Vagina (tissue), 2 donors: ENCODE measurements at places on chromosomes 5 and 9.

DNA sequence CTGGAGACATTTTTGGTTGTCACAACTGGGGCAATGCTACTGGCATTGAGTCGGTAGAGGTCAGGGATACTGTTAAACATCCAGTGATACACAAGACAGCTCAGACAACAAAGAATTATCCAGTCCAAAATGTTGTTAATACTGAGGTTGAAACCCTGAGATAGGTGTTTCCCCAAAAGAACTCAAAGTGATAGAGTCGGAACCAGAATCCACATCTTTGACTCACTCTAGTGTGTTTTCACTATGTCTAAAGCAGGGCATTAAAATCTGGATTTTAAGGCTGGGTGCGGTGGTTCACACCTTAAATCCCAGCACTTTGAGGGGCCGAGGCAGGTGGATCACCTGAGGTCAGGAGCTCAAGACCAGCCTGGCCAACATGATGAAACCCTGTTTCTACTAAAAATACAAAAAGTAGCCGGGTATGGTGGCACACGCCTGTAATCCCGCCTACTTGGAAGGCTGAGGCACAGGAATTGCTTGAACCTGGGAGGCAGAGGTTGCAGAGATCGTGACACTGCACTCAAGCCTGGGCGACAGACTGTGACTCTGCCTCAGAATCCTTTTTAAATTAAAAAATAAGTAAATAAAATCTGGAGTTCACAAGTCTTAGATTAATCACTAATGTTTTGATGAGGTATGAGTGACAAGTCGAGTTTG lies 17.0 kb downstream of the SLC31A1 start:
- no peak for DNase-seq

DNA sequence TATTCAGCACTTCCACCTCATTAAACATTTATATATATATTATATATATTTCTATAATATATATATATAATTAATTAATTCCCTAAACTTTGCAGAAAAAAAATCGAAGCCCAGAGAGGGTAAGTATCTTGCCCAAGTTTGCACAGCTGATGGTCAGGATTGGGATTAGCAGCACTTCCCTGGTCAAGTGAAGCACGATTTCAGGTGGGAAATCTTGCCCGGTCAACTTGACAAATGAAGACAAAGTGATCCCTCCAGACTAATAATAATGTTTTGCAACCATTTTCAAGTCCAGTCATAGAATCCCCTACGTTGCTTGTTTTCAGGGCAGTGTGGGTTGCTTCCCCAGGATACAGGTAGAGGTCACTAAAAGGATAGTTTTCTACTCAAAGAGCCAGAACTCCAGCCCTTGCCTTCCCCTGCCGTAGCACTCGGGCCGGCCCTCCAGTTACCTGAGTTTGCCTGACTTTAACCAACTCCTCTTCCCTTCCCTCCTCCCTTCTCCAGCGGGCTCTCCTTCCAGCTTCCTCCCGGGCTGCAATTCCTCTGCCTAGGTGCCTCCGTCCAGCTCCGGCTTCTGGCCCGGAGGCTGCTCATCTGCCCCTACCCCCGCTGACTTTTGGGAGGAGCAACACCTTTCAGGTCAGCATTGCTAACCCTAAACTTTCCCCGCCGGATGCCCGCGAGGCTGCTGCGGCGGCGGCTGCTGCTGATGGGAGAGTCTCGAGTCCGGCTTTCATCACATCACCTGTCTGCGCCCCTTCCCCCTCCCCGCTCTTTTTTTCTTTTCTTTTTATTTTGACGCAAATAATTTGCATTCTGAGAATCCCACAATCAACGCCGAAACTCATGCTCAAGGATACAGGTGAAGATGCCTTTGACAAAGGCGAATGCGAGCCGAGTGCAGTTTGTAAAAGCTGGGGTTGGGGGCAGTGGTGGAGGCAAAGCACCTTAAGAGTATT lies 930 bp downstream of the PRLR start:
- no peak for DNase-seq

- DNase-seq = no peak
Measured at GRCh38 chr5:115894342-115894741, 52.6 kb downstream of the AP3S1 start.

DNA sequence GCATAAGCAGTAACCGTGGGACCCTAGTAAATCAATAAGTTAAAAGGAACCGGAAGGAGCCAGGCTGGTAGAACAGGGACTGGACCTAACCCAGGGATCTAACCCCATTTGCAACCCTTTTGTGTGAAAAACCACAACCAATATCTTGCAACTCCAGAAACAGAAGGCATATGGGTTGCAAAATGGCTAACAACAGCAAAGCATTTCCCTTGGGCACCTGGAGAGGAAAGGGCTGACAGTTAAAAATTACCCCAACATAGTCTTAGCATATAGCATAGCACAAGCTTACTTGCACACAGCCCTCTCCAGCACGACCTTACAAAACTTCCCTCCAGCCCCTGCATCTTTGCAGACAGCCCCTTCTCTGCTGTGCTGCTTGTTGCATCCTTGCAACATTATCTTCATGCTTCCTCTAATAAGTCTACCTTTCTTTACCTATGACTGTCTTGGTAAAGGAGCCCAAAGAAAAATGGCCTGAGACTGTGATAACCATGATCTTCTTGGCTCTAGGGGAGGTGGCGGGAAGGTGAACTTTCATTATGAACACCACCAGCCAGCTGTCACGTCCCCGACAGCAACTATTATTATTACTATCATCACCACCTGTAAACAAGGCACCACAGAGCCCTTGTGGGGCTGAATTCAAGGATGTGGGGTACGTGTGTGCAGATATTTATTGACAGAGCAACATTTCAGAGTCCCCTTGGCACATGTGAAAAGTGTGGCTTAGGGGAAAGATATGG lies 49.8 kb downstream of the PRRC1 start:
- no peak for DNase-seq

DNA sequence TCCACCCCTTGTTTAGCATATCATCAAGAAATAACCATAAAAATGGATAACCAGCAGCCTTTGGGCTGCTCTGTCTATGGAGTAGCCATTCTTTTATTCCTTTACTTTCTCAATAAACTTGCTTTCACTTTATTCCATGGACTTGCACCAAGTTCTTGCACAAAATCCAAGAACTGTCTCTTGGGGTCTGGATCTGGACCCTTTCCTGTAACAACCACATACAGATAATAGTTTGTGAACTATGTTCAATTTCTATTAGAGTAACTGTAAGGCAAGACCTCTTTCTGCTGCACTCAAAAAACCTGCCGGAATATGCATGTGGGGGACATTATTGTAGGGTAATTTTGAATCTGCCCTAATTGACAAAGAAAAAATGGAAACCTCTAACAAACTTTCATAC lies 66.9 kb upstream of the TMEM215 start:
- DNase-seq = no peak

DNA sequence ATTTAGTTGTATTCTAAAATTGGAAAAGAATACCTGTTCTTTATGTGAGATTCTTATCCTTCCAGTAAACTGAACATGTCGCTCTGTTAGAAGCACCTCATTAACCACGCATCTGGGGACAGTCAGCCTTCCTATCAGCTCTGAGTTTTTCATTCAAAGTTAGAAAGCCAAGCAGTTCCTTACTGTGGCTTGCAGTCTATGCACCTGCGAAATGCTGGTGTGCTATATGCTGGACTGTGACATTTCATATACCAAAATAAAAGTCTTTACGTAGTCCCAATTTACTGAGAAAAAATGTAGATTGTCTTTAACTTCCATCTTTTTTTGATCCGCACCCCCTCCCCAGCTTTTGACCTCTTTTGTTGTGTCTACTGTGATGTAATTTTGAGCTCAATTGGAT lies 4.3 kb downstream of the ANP32B start:
- DNase-seq = no peak

- DNase-seq = no peak
Measured at GRCh38 chr5:147673266-147673665, 109.3 kb downstream of the JAKMIP2 start.

DNA sequence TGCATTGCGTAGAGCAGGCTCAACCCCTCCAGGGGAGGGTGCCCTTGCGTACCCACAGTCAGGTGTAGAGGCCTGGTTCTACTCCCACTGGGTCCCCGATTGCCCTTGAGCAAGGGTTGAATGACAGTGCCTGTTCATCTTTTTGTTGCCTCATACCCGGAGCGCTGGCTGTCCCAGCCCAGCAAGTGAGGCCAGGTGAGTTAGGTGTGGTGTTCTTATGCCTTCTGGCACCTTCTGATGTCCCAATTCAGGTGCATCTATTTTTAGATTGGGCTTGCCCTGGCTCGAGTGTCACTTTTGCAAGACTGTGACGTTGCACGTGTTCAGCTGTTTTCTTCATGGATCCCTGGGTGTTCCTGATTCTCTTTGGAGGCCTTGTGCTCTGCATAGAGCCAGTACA lies 257.8 kb downstream of the GOLPH3 start:
- DNase-seq = no peak

GRCh38 chr9:81680506-81680905 lies 8.8 kb downstream of the TLE1 start:
- DNase-seq = no peak

- DNase-seq = no peak
Measured at GRCh38 chr9:20873240-20873865, 158.1 kb downstream of the HACD4 start.

DNA sequence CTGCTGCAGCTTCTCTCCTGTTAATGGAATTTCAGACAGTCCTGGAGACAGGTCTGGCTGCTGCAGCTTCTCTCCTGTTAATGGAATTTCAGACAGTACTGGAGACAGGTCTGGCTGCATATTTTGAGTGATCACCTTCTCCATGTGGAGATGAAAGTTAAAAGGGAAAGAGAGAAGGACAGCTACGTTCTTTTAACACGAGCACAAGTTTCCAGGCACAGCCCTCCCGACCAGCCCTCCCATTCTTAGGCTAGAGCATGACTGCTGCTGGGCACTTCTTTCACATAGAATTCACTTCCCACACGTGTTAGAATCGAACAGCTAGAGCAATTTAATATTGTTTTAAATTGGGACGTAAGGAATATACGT lies 133.3 kb upstream of the DMRT1 start:
- no peak for DNase-seq

DNA sequence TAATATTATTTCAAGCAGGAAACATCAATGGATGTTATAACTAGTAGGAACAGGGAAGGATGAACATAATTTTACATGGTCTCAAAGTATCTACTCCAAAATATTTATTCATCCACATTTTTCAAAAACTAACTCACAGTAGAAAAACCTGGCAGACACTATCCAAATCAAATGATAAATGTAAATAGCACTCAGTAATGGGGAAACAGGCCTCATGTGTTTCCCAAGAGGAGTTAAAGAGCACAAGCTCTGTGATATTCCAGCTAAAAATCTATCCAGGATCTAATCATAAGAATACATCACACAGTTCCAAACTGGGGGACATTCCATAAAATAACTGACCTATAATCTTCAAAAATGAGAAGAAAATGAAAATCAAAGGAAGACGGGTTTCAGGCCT lies 443.1 kb downstream of the ZNF608 start:
- no peak for DNase-seq

DNA sequence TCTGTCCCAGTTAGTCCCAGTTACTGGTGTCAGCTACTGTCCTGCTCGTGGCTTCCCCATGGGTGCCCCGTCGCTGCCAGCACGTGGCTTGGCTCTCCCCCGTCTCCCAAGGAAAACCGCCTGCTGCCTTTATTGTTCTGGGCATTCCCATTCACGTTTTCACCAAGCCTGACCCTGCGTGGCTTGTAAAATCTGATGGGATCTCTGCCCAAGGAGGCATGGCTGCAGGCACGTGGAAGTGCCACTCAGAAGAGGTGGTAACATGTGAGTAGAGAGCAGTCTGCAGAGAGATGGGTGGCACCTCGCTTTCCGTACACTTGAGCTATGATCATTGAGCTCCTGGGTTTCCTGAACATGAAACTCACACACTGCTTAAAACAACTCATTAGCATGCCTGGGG lies 429.2 kb upstream of the KLF4 start:
- DNase-seq = no peak

- no peak for DNase-seq
Measured at GRCh38 chr5:122727112-122727541, 47.8 kb upstream of the SNX2 start.

DNA sequence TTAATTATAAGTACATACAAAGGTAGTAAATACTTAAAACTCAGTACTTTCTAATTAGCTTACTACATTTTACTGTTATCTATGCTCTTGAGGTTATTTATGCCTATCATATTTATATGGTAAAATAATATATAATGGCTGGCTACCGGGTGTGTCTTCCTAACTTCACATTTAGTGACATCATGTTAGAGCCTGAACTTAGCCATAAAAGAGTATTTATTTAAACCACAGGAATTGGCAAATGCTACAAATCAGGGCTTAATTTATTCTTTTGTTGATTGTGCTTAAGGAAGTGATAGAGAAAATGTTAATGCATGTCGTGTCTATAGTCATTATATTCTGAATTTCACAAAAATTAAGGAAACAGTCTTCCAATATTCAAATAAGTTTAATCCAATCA lies 73.1 kb downstream of the NDUFAF2 start:
- DNase-seq = no peak

- DNase-seq = no peak
Measured at GRCh38 chr5:140567136-140567818, 2.6 kb downstream of the SLC35A4 start.

DNA sequence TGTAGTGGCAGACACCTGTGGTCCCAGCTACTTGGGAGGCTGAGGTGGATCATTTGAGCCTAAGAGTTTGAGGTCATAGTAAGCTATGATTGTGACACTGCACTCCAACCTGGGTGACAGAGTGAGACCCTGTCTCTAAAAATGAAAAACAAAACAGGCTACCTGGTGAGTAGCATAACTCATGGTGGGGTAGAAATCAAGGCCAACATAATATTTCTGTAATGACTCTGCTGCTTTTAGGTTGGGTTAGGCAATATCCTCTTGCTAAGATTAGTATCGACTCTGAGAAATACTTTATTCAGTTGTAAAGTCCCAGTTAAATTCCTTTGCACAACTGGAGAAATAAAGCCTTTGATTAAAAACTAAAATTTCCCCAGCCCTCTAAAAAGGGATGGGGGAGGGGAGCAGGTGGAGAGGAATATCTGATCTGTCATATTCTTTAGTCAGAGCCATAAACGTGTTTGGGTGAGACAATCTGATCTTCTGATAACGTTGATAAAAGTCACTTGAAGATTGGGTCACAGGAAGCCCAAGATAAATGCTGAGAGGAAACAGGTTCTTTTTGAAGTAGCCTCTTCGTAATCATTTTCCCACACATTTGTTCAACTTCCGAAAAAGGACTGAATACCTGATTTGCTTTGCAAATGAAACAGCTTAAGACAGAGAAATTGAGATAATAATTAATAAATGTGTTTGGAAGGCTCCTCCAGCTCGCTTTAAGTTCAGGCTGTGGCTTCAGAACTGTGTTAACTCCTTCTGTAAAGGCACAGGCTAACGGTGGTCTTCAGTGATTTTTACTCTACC lies 14.9 kb downstream of the IL4 start:
- no peak for DNase-seq

DNA sequence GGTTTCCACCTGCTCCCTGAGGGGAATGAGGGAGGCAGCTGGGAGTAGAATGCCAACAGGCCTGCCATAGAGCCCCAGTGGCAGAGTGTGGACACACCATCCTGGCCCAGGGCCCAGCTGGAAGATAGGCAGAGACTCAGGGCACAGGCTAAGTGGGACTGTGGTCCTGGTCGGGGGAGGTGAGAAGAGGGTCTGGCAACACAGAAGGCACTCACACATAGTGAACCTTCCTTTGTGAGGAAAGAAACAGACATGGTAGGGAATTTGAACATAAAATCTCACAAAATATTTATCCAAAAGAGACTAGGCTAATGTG lies 41.2 kb downstream of the WDR36 start:
- DNase-seq = no peak

- DNase-seq = no peak
Measured at GRCh38 chr9:90915693-90916092, 114.1 kb downstream of the SYK start.

- DNase-seq = no peak
Measured at GRCh38 chr5:69261034-69261433, 26.3 kb downstream of the CDK7 start.
